ENCODE measurements at places on chromosomes 1 and 21.

GRCh38 chr1:54803761-54804470, 2.8 kb upstream of the TTC22 start:
- no peak for DNase-seq

DNA sequence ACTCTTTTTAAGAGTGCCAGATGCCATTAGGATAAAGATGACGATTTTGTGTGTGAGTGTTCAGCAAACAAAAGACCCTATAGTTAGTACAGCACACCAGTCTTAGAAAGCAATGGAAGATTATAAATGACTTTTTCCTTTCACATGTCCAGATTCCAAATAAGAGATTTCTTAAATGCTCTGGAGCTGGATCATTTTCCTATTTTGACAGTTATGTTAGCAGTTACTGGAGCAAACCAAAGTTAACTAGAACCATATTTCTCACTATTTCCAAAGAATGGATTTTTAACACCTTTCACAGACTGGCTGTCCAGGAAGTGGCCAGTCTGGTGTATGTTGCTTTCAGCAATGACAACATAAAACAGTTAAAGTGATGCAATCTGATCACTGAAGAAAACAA, 905.8 kb upstream of the ADGRL2 start:
- no peak for DNase-seq

GRCh38 chr1:221869779-221870178, 127.9 kb upstream of the DUSP10 start:
- DNase-seq: no peak

GRCh38 chr1:228500143-228500734, 13.1 kb downstream of the RNF187 start:
- no peak for DNase-seq

GRCh38 chr1:98417820-98418219, 243.7 kb upstream of the SNX7 start:
- no peak for DNase-seq

DNA sequence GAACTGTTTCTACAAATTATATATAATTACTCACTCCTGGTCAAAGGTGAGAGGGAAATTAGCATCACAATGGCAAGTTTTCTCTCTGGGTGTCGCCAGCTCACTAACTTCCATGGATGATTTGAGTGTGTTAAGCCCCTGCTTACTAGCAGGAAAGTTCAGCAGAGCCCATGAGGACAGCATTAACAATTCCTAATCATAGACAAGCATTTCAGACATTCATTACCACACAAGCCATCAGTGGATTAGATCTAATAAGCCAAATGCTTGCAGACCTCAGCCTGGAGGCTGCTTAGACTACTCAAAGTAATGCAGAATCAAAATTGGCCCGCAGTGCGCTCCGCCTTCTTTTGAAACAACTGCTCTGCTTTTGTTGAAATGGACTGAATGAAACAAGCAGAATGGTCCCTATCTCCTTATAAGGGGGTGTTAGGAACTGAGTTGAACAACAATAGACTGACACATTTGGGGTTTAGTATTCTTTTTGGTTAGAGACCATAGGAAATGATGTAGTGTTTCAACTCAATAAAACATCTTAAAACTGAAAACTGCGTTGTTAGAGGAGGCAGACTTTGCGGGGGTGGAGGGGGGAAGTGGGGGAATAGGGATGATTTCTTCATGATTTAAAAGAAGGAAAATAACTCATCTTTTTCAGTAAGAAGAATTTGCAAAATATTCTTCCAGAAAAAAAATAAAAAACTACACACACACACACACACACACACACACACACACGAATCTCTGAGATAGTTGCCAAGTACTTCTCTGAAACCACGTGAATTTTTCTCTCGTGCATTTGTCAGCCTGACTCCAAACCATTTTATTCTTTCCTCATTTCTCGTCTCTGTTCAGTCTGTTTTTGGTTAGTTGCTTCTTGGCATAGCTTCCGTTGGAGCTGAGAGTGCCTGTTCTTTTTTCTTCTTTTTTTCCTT, 54.6 kb downstream of the GORAB start:
- no peak for DNase-seq

- DNase-seq: no peak
These were observed 3.7 kb downstream of the AURKAIP1 start for GRCh38 chr1:1371364-1371745.

- no peak for DNase-seq
These were observed 2.8 kb upstream of the SRRM1 start for GRCh38 chr1:24640288-24640687.

DNA sequence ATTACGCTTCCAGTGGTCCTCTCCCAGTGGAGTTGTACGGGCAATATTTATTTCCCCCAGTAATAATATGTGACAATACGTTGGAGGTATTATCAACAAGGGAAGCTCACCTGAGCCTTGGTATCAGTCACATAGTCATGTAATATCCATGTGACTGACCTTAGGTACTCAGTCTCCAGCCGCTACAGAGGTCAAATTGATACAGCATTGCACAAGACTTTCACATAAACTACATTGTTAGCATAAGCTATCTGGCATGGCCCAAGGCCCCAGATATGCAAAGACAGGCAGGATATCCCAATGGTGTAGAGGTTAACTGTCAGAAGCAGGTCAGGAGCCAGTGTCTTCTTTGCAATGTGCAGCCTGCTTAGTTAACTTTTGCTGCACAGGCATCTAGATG, 15.3 kb upstream of the CHIT1 start:
- no peak for DNase-seq

DNA sequence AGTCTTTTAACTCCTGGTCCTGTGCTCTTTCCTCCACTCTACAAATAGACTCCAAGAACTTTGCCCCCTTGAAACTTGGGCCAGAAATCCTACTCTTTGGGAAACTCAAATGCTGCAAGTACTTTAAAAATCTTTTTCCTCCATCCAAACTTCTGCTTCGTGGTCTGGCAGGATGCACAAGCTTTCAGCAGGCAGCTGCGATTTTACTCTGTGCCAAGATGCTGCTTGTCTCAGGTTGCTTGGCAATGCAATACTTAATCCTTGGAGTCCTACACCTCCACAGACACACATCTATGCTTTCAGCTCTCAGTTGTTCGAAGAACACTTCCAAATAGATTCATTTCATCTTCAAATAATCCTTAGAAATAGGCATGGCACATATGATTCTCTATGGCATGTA, 435.3 kb upstream of the USP24 start:
- DNase-seq: no peak

Measured in NCI-H345 (cell line).